ENCODE measurements at places on chromosomes 5 and 9. TPM values are rescaled to one million over a fixed set of nuclear protein-coding genes. Genes with fewer than 3 reads are reported as not detected.

DNA sequence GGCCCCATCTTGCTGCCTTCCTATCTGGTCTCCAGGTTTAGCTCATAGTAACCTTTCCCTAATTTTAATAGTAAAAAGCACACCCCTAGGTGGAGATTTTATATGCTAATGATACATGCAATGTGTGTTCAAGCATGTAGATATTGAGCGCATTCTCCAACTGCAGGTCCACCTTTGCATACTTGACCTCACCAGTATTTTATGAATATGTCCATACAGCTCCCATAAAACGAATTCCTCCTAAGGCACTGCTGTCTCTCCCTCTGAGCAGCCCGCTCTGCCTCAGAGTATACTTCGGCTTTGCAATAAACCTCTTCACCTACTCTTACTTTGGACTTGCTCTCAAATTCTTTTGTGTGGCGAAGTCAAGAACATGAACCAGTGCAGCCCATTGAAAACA, 153.3 kb downstream of the RAB3C start:
- DNase-seq: no peak

DNA sequence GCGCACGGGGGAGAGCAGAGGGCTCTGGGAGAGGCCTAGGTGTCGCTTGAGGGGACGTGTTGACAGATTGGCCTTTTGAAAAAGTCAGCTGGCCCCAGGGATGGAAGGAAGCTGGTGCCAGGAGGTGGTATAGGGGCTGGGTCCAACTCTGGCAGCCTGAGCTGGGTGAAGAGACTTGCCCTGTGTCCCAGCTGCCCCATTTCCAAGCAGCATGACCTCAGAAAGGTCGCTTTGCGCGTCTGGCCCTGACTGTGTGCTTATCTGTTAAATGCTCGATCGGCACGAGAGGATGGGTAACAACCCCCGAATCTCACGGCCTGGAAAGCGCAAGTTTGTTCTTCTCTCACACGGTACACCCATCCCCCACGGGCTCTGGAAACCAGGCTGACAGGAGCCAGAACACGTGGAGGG, 31.2 kb upstream of the LAMC3 start:
- DNase-seq: no peak

GRCh38 chr5:983238-983524, 25.4 kb upstream of the NKD2 start:
- DNase-seq: no peak

DNA sequence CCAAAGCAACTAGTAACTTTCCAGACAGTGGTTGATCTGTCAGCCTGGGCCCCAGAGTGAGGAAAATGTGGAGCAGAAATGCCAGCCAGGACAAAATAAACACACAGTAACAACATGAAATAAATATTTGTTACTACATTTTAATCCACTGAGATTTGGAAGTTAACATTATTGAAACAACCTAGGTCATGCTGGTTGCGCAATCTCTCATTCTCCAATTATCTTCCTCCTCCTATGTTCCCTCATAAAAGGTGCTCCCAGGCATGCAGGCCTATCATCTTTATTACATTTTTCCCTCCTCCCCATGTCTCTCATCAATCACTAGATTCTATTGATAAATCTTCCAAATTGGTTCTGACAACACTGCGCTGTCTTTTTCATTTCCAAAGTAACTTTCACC, 363.1 kb downstream of the HINT1 start:
- no peak for DNase-seq

- DNase-seq: no peak
Observed at GRCh38 chr9:74321396-74321795, 175.7 kb upstream of the RORB start.

- no peak for DNase-seq
Observed at GRCh38 chr5:5967373-5967772, 411.0 kb downstream of the MED10 start.

DNA sequence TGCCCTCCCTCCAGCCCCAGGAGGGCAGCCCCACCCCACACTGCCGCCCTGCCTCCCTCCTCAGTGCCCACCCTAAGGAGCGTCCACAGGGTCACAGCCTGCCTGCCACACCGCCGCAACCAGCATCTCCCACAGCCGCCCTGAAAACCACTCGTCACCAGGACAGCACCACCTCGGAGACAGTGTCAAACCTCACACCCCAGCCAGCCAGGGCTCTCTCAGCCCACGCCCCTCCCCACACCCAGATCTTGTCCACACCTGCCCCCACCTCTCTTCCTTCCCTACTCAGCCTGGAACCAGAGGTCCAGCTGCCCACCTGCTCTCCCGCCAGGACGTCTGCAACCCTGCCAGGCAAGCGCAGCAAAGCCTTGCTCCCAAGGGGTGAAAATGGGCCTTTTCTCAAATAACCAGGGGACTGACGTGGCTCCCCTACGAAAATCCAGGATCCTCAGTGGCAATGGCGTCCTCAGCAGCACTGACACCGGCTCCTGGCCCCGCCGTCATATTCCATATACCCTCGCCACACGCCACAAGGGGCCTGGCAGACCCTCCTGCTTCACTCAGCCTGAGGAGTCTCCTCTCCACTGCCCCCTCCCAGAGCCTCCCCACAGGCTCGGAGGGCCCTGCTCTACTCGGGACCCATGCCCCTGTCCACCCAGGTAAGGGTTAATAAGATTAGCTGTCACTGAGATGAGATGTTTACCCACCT, 71.0 kb upstream of the ADAMTS2 start:
- DNase-seq: no peak

DNA sequence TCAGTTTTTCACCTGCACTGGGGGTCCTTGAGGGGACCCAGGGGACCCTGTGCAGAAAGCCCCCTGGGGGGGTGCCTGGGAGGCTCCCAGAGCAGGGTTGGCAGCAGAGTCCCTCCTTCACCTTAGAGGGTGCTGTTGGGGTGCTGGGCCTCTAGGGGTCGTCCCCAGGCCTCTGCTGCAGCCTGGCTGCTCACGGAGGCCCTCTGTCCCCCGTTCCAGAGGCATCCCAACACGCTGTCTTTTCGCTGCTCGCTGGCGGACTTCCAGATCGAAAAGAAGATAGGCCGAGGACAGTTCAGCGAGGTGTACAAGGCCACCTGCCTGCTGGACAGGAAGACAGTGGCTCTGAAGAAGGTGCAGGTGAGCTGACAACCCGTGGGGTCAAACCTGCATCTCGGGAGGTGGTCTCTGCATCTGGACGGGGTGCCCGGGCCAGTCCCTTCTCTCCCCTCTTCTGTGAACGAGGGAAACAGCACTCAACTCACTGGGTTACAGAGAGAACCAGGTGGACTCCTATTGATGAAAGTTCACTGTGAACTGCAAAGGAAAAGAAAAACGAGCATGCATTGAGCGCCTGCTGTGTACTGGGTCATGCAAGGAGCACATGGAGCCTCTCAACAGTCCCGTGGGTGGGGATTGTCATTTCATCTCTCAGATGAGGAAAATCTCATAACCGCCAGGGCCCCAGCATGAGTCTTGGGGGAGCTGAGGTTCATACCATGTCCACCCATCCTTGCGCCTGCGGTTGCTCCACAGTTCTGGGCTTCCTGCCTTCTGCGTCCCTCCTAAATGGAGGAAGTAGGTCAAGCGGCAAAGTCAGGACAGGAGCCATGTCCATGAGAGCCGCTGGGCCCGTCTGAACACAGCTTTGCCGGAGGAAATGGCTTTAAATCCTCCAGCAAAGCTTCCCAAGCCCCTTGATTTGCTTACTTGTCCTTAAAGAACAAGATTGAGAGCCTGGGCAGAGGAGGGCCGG, 54.8 kb downstream of the NEK6 start:
- DNase-seq: peak; percentile 16

GRCh38 chr5:159628703-159629102, 287.6 kb upstream of the ADRA1B start:
- DNase-seq: no peak

DNA sequence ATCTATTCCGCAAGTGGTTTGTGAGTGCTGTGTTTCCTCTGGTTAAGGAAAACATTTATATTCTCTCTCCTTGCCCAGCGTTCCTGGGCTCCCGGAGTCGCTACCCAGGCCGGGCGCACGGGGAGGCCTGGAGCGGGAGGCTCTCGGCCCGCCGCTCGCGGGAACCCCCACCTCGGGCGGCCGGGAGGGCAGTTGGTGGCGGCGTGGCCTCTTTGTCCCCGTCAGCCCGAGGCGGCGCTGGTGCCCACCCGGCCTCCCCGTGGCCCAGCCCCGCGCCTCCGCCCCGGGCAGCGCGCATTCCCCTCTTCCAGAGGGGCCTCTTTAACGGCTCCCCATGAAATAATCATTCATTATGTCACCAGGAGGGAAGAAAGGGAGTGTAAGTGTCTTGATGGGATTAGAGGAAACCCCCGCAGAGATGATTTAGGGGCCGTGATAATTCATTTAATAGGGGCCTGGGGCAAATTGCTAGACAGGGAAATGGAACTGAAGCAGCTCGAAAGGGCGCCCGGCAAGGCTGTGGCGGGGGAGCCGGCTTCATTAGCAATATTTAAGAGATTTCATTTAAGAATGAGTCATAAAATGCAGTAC, 181.9 kb upstream of the TBCA start:
- DNase-seq: no peak

GRCh38 chr9:114883709-114884108, 46.7 kb downstream of the TNFSF8 start:
- no peak for DNase-seq

- no peak for DNase-seq
Observed at GRCh38 chr9:137967280-137967953, 89.8 kb downstream of the CACNA1B start.

DNA sequence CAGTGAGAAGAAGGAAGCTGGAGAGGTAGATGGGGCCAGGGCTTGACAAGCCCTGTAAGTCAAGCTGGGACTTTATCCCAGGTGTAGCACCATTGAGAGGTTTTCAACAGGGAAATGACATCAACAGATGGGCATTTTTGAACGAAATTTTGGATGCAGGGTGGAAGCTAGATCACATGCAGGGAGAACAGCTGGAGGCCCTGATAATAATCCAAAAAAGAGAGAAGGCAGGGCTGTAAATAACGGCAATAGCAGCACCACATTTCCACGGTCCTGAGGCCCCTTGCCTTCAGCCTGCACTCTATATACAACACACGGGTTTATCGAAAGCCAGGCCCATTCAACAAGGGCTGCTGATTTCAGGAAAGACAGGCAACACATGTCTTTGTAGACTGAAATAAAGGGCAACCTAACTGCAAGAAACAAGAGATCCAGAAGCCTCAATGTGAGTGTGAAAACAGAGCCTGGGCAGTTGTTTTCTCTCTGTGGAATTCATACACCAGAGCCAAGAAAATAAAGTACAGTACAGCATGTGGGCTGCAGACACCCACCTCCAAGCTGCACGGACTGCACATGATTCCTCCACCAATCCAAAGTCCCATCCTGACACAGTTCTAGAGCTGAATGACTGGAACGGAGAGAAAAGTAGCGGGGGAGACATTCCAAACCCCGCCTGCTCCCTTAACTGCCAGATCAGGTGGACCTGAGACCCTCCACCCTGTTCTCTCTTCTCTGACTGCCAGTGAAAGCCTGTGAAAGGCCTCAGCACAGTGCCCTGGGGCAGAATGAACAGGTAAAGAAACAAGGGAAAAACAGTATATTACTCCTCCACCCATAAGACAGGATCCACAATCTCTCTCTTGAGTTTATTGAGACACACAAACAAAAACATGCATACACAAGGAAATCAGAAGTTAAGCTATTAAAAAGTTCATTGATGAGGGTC, 36.3 kb downstream of the KLHL3 start:
- peak; percentile 85 for DNase-seq

GRCh38 chr5:81014348-81014747, 54.2 kb downstream of the RASGRF2 start:
- DNase-seq: no peak

- DNase-seq: no peak
Observed at GRCh38 chr5:67591491-67591890, 394.9 kb upstream of the CD180 start.

- DNase-seq: peak; percentile 5
Observed at GRCh38 chr9:132572921-132573320, 9.5 kb upstream of the BARHL1 start.

DNA sequence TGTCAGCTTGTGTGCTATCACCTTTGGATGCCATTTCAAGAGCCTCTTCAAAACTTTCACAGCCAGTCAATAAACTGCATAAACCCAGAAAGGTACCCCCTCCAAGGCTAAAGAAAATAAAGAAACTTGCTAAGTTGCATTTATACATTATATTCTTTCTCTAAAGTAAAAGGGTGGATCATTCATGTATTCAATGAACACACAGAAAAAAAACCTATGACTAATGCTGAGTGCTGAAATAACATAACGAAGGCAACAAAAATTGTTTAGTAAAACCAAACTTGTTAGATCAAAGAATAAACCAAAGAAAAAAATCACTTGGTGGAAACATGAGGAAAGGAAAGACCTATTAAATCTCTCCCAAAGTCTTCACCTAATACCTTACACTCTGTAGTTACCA, 15.2 kb downstream of the PANK3 start:
- DNase-seq: no peak

- no peak for DNase-seq
Observed at GRCh38 chr9:37820142-37820541, 19.5 kb downstream of the DCAF10 start.

- DNase-seq: no peak
Observed at GRCh38 chr9:70531311-70531710, 116.9 kb upstream of the KLF9 start.

GRCh38 chr5:98110791-98111190, 662.7 kb upstream of the RGMB start:
- no peak for DNase-seq

DNA sequence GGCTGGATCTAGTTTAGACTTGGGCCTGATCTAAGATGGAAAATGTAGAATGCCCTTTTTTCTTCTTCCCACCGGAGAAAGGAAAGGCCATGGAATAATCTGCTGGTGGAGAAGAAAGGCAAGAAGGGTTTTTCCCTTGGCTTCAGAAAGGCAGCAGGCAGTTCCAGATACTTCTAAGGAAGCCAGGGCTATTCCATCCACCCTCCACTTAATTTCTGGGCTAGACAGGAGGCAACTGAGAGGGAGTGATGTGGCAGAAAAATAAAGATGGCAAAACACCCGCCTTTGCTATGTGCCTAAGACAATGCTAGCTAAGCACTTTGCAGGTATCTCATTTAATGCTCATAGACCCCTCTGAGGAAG, 9.9 kb downstream of the MYOZ3 start:
- no peak for DNase-seq

MYORG gene
- total RNA-seq: 0.80 TPM

SLC6A18 gene
- not detected for total RNA-seq

SV2C gene
- 0.43 TPM for total RNA-seq

IFNE gene
- total RNA-seq: not detected

ARHGEF39 gene
- 12.4 TPM for total RNA-seq

LPAR1 gene
- total RNA-seq: not detected

CDH18 gene
- not detected for total RNA-seq

PCDHB11 gene
- total RNA-seq: 1.4 TPM

WHRN gene
- total RNA-seq: 7.2 TPM

Data from G401 (cell line).